ENCODE measurements at places on chromosomes 6 and 20.

DNA sequence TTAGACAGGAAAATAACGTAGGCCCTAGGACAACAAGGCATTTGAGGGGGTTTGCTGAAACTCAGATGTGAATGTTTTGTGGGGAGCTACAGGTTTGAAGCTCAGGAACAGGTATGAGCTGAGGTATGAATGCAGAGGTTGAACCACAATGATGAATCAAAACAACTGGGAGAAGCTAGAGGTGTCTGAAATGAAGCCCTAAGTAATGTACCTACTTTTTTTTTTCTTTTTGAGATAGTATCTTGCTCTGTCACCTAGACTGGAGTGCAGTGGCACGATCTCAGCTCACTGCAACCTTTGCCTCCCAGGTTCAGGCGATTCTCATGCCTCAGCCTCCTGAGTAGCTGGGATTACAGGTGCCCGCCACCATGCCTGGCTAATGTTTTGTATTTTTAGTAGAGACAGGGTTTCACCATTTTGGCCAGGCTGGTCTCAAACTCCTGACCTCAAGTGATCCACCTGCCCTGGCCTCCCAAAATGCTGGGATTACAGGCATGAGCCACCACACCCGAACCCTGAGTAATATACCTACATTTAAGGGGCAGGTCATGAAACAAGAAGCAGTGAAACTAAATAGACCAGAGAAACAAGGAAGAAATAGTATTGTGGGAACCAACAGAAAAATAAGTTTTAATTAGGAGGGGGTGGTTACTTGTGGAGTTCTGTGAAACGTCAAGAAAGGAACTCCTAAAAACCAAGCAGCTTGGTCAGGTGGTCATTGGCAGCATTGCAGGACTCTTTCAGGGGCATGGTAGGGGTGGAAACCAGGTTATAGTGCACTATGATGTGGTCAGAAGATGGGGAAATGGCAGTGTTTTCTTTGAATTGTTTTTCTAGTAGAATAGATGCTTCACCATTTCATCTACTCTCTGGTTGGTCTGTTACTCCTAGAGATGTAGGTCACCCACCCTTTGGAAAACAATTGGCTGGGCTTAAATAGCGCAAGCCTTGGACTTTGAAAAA is 138.1 kb downstream of the CD164 start:
- DNase-seq, result no peak

DNA sequence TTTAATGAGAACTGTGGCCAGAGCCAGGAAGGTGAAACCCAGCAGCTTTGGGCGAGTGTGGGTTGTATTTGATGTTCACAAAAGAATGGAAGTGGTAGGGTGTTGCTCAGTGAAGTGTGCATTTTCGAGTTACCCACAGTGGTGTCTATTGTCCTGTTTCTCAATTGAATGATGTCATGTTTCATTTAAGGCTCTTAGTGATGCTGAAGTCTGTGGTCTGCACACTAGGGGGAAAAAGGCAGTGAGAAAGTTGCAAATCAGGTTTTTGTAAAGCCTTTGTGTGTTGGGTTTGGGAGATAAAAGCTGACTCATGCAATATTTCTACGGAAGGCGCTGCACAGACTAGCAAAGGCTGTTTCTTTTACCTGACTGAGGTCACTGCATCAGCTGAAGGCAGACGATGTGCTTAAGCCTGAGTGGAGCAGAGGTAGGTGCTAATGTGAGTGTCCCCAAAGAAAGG is 121.1 kb downstream of the PLEKHG1 start:
- no peak for DNase-seq

DNA sequence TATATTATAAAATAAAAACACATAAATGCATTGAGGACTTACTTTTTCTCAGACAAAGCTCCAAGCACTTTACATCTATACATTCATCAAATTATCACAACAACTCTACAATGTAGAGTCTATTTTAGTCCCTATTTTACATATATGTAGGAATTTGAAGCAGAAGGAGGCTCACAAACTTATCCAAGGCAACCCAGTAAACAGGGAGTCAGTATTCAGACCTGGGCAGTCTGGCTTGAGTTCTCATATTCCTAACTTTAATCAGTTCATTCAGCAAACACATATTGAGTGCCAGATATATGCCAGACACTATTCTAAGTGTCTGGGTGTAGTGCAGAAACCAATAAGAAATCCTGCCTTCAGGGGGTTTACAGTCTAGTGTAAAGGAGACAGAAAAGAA is 129.2 kb downstream of the C6orf58 start:
- DNase-seq, result no peak

DNA sequence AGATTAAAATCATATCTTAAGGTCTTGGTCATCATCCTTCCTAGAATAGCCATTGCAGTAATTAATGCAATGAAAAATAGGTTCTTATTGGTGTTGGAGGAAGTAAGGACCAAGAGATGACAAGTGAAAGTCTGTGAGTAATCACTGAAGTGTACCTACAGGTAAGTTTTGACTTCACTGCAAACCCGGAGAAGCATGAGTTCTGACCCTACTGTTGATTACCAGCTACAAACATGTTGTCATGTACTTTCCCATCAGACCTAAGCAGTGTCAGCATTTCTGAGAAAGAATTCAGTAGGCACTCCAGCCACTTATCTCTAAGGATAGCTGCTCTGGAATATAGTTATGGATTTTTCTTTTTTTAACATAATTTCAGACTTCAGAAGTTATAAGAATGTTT is 280.9 kb downstream of the ZFAND3 start:
- no peak for DNase-seq

GRCh38 chr20:32227306-32227705 is 19.6 kb downstream of the POFUT1 start:
- DNase-seq, result no peak

GRCh38 chr6:136782021-136782770 is 10.1 kb downstream of the MAP3K5 start:
- DNase-seq, result no peak

Data from stimulated activated CD4-positive, alpha-beta T cell treated with anti-CD3 and anti-CD28 coated beads, Interleukin-1b, Interleukin-23, amount 100 ng/mL, for 1 hour (primary cell).